ENCODE measurements at places on chromosomes 12 and 14.

- no peak for DNase-seq
Measured at GRCh38 chr14:53055003-53055402, 98.1 kb downstream of the DDHD1 start.

GRCh38 chr14:55451398-55451797 is 11.0 kb upstream of the TBPL2 start:
- no peak for DNase-seq

GRCh38 chr14:30054201-30054600 is 126.6 kb upstream of the PRKD1 start:
- no peak for DNase-seq

DNA sequence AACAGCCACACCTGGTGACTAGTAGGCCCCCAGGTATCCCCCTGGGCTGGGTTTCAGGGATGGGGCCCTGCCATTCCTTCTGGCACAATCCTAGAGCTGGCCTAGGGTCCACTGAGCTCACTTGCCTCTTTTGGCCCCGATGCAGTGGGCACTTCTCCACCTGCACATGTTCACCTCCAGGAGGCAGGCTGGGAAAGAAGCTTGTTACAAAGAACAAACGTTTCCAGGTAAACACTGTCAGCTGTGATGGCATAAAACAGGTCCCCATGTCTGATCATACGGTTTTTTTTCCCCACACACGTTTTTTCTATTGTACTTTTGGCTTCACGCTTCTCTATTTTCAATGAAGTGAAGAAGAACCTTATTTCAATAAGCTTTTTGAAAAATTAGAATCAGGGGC is 15.8 kb upstream of the HVCN1 start:
- no peak for DNase-seq

- DNase-seq, result no peak
Measured at GRCh38 chr14:49218436-49219092, 367.6 kb downstream of the RPS29 start.

Data from colonic mucosa (tissue), 4 donors.